ENCODE measurements at places on chromosomes 5 and 9.

- H3K27me3 ChIP-seq: no peaks in the 10 kb centered on the region
- no peaks in the 10 kb centered on the region for H3K36me3 ChIP-seq
- H3K27ac ChIP-seq: no peak overlapping the region
- no peaks in the 10 kb centered on the region for H3K4me1 ChIP-seq
- no peak overlapping the region for H3K4me3 ChIP-seq
Measured at GRCh38 chr5:63572740-63573139, 389.5 kb downstream of the HTR1A start.

- no peak overlapping the region for H3K27ac ChIP-seq
- H3K4me1 ChIP-seq: peaks cover 7% of the 10 kb centered on the region
- H3K36me3 ChIP-seq: no peaks in the 10 kb centered on the region
- no peak for DNase-seq
- peaks cover 14% of the 10 kb centered on the region for H3K27me3 ChIP-seq
Measured at GRCh38 chr5:68126886-68127285, 88.7 kb upstream of the PIK3R1 start.

DNA sequence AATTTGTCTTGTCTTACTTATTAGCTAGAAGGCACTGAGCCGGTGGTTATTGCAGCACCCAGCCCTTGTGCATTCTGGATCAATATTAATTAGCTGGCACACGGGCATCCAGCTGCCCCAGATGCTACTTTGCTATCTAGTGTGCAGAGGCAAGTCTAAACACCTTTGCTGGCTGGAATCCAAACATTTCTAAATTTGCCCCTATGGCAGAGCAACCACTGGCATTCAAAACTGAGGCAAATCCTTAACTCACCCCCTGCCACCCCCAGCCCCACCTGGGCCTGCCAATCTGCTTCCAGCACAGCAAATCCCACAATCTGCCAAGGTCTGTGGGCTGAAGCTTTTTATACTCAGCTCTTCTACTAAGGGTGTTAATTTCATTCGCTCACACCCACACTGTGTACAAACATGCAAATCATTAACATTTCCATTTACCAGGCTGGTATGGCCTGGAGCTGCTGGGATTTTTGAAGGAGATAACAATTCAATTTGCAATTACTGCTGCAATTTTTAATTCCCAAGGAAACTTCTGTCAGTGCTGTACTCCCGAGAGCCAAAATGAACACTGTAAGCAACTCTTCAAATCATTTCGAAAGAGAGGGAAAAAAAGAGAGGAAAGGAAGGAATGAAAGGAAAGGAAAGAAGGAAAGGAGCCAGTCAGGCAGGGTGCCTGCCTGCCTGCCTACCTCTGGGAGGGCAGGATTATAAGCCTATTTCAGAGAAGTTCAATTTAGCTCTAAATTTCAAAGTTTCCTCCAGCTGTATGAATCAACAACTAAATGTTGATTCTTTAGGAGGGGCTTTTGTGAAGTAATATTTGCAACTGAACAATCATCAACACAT is 35.5 kb downstream of the RAPGEF1 start:
- peaks cover 12% of the 10 kb centered on the region for H3K36me3 ChIP-seq
- DNase-seq: no peak
- no peaks in the 10 kb centered on the region for H3K27me3 ChIP-seq
- no peak overlapping the region for H3K4me3 ChIP-seq
- H3K27ac ChIP-seq: peak overlapping the region; percentile 42

GRCh38 chr5:93807846-93808245 is 66.4 kb upstream of the POU5F2 start:
- no peaks in the 10 kb centered on the region for H3K36me3 ChIP-seq
- no peak for DNase-seq
- H3K4me1 ChIP-seq: no peaks in the 10 kb centered on the region
- H3K27me3 ChIP-seq: no peaks in the 10 kb centered on the region
- no peak overlapping the region for H3K27ac ChIP-seq

- H3K4me3 ChIP-seq: no peak overlapping the region
- DNase-seq: no peak
- no peak overlapping the region for H3K27ac ChIP-seq
Measured at GRCh38 chr5:124828731-124829234, 82.3 kb upstream of the ZNF608 start.

GRCh38 chr5:108101821-108102220 is 280.1 kb downstream of the FBXL17 start:
- no peaks in the 10 kb centered on the region for H3K36me3 ChIP-seq
- H3K27me3 ChIP-seq: no peaks in the 10 kb centered on the region
- H3K27ac ChIP-seq: no peak overlapping the region
- DNase-seq: no peak
- H3K4me3 ChIP-seq: no peak overlapping the region

GRCh38 chr9:96691326-96691725 is 36.2 kb upstream of the PRXL2C start:
- DNase-seq: no peak
- H3K4me3 ChIP-seq: no peak overlapping the region
- H3K27me3 ChIP-seq: peaks cover 2% of the 10 kb centered on the region

DNA sequence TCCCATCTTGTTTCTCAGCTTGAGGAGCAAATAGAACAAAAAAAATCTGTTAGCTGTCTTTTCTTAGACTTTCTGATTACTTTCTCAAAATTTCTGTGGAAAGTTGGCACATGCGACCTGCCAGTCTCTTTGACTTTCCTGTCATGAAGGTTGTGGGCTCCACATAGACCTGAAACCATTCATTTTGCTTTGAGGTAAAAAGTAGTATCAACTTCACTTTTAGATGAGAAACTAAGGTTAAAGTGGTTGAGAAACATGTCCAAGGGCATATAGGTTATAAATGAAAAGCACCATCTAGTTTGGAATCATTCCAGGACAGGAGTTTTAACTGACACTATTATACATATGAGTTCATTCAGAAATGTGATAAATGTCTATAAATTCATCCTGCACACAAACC is 42.7 kb downstream of the ST8SIA4 start:
- H3K27me3 ChIP-seq: no peaks in the 10 kb centered on the region
- H3K4me1 ChIP-seq: peaks cover 62% of the 10 kb centered on the region
- peaks cover 59% of the 10 kb centered on the region for H3K36me3 ChIP-seq
- peak overlapping the region; percentile 73 for H3K27ac ChIP-seq
- peak; percentile 38 for DNase-seq

GRCh38 chr5:111072949-111073682 is 1.6 kb downstream of the TSLP start:
- no peak overlapping the region for H3K27ac ChIP-seq
- peaks cover 17% of the 10 kb centered on the region for H3K4me1 ChIP-seq
- peaks cover 76% of the 10 kb centered on the region for H3K27me3 ChIP-seq
- no peaks in the 10 kb centered on the region for H3K36me3 ChIP-seq
- peak overlapping the region; percentile 89 for H3K4me3 ChIP-seq

GRCh38 chr9:70924895-70925547 is 196.4 kb downstream of the TRPM3 start:
- H3K4me1 ChIP-seq: no peaks in the 10 kb centered on the region
- H3K27me3 ChIP-seq: no peaks in the 10 kb centered on the region
- no peak for DNase-seq
- no peak overlapping the region for H3K27ac ChIP-seq

DNA sequence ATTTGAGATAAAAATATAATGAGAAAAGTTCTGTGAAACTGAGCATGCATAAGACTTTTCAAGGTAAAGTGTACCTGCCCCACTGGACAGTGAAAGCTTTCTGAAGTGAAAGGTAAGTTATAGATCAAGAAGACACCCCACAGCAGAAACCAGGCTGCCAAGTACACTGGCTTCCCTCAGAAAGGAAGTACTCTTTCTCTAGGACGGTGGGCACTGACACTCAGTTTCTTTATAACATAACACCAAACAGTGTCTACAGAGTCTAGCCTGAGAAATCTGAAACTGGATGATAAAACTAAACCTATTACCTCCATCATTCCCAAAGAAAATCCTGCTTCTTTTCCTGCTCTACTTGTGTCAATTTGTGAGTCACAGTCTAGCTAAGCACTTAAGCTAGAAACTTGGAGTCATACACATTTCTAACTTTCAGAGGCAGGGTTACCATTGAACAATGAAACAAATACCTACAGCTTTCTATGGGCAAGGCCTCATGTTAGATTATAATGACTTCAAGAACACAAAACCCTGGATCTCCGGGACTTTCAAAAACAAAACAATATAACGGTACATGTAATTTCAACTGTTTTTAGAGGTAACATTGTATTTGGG is 136.7 kb downstream of the CPLANE1 start:
- H3K4me3 ChIP-seq: peak overlapping the region; percentile 58
- H3K27ac ChIP-seq: peak overlapping the region; percentile 89
- peaks cover 50% of the 10 kb centered on the region for H3K36me3 ChIP-seq
- H3K4me1 ChIP-seq: peaks cover 35% of the 10 kb centered on the region

DNA sequence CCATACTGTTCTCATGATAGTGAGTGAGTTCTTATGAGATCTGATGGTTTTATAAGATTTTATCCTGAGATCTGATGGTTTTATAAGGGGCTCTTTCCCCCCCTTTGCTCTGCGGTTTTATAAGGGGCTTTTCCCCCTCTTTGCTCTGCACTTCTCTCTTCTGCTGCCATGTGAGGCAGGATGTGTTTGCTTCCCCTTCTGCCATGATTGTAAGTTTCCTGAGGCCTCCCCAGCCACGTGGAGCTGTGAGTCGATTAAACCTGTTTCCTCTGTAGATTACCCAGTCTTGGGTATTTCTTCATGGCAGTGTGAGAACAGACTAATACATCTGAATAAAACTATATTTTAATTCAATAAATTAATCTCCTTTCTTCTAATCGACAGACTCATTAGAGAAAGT is 64.9 kb upstream of the ZSWIM6 start:
- H3K36me3 ChIP-seq: no peaks in the 10 kb centered on the region
- DNase-seq: no peak
- H3K4me3 ChIP-seq: no peak overlapping the region
- no peak overlapping the region for H3K27ac ChIP-seq

DNA sequence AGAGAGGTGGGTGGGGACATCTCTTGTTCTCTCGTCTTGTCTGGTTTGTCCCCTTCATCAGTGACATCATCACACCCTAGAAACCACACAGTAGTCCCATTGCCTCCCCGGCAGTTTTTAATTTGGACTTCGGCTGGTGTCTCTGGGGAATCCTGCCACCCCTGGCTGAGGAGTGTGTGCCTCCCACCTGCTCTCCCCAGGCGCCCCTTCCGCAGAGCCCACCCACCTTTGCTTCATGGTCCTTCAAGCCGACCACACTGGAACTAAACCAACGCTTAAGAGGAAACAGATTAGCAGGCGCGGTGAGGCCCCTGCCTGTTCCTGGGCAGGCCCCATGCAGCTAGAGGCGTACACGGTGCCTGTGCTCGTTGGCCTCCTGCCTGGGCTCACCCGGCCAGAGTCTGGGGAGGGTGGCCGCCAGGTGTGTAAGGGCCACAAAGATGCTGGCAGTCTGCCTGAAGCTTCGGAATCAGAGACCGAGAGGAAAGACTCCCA is 107.6 kb upstream of the SPRY4 start:
- peak; percentile 12 for DNase-seq
- peak overlapping the region; percentile 55 for H3K4me3 ChIP-seq
- H3K27ac ChIP-seq: peak overlapping the region; percentile 84
- peaks cover 26% of the 10 kb centered on the region for H3K4me1 ChIP-seq
- H3K36me3 ChIP-seq: peaks cover 2% of the 10 kb centered on the region

DNA sequence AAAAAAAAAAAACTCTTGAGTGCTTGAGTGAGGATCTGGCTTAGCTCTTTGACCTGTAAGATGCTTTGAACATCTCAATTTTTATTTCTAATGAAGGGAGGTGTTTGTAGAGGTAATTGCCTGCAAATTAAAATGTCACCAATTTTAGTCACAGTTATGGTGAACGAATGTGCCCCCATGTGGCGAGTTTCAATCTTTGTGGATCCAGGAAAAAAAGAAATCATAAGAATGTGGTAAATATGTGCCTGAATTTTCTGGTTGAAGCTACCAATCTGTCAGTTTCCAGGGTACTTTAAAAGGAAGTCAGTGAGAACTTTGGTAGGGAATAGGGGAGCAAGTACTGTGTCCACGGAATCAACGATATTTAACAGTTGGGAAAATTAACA is 1772.4 kb upstream of the CDH9 start:
- no peak overlapping the region for H3K4me3 ChIP-seq
- H3K27ac ChIP-seq: no peak overlapping the region
- no peak for DNase-seq
- no peaks in the 10 kb centered on the region for H3K36me3 ChIP-seq
- no peaks in the 10 kb centered on the region for H3K4me1 ChIP-seq

GRCh38 chr9:113687680-113688371 is 188.3 kb upstream of the ZNF618 start:
- no peak overlapping the region for H3K4me3 ChIP-seq
- H3K27me3 ChIP-seq: peaks cover 59% of the 10 kb centered on the region
- no peaks in the 10 kb centered on the region for H3K36me3 ChIP-seq
- H3K27ac ChIP-seq: no peak overlapping the region
- DNase-seq: no peak

- peaks cover 3% of the 10 kb centered on the region for H3K27me3 ChIP-seq
- DNase-seq: no peak
- peaks cover 19% of the 10 kb centered on the region for H3K4me1 ChIP-seq
- no peak overlapping the region for H3K4me3 ChIP-seq
- peak overlapping the region; percentile 32 for H3K27ac ChIP-seq
Measured at GRCh38 chr5:139670369-139671095, 22.4 kb downstream of the CXXC5 start.

DNA sequence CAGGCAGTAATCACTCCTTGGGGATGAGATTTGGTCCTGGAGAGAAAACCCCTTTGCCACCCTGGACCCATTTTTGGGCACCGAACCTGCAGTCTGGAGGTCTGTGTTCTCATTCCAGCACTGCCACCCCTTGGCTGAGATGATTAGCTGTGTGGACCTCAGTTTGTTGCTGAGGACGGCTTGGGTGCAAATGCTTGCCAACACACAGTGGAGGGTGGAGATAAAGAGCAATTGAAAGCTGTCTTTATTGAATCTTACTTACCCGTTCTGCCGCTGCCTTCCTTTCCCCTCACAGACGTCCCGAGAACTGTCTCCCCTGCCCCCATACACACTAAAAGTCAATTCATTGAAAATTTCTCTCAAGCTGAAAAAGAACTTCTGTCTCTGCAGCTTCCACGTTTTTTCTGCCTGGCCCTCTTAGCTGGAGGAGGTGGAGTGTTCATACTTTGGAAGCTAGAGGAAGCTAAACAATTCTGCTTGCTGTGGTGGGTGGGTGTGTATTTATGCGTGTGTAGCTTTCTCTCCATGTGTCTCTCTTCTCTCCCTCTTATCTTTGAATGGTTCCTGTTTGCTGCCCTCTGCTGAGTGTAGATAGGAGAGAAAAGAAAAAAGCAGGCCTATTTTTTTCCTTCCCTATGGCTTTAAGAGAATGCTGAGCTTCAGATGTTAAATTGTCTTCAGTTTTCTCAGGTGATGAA is 6.6 kb downstream of the GALNT10 start:
- peaks cover 52% of the 10 kb centered on the region for H3K4me1 ChIP-seq
- peaks cover 46% of the 10 kb centered on the region for H3K36me3 ChIP-seq
- peak overlapping the region; percentile 64 for H3K4me3 ChIP-seq
- no peaks in the 10 kb centered on the region for H3K27me3 ChIP-seq

DNA sequence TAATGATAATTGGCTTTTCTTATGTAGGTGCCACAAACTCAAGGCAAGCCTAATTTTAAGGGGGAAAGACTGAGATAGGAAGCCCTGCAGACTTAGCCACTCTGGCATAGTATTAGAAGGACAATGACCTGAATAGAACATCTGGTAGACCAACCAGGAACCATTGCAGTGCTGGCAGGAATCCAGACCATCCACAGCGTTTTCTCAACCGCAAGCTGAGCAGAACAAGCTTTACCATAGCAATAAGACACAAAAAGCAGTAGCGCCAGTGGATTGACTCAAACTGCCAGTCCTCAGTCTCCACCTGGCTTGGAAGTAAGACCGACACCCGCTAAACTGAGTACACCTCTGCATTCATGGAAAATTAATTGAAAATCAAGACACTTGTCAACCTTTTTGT is 141.3 kb upstream of the LPAR1 start:
- H3K27me3 ChIP-seq: no peaks in the 10 kb centered on the region
- H3K4me1 ChIP-seq: no peaks in the 10 kb centered on the region
- H3K36me3 ChIP-seq: no peaks in the 10 kb centered on the region
- no peak overlapping the region for H3K27ac ChIP-seq
- no peak overlapping the region for H3K4me3 ChIP-seq
- DNase-seq: no peak

GRCh38 chr9:135029871-135030565 is 57.5 kb upstream of the OLFM1 start:
- H3K27me3 ChIP-seq: no peaks in the 10 kb centered on the region
- H3K4me1 ChIP-seq: no peaks in the 10 kb centered on the region
- no peak overlapping the region for H3K27ac ChIP-seq
- no peak for DNase-seq
